Lung microvascular endothelial cell (primary cell): ENCODE measurements at places on chromosomes 3 and 15. TPM values are rescaled to one million over a fixed set of nuclear protein-coding genes. Genes with fewer than 3 reads are reported as not detected.
A peak's percentile ranks its signal among the peaks of the same experiment; 100 is the strongest.

GRCh38 chr3:65524584-65524983, 514.1 kb downstream of the MAGI1 start:
- DNase-seq, result peak; percentile 58

DNA sequence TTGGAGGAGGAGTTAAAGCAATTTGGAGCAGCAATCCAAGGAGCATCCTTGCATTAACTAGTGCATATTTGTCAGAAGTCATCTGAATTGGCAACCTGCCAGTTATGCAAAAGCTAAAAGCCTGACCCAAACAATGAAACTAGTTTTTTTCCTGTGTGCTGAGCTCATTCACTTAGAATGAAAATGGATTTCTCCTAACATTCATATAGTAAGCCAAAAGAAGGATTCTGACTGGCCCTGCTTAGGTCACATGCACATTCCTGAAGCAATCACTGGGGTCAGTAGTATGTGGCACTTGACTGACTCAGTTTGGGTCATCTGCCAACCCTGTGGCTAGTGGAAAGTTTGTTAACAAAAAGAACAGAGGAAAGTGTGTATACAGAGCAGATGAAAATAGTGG, 30.5 kb downstream of the OXSM start:
- DNase-seq, result peak; percentile 87

DNA sequence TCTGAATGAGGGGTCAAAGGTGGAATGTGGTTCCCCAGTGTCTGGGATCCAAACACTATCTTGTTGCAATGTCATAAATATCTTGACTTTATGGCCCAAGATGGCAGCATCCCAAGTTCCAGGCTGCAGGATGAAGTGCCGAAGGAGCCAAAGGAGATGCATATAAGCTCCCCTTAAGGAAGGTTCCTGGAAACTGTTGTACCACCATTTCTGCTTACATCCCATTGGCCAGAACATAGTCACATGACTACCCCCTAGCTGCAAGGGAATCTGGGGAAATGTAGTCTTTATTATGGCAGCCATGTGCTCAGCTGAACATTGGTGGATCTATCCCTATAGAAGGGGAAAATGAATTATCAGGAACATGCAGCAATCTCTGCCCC, 54.3 kb downstream of the BDH1 start:
- peak; percentile 51 for DNase-seq

- DNase-seq, result no peak
Observed at GRCh38 chr15:77035584-77035983, 35.3 kb downstream of the TSPAN3 start.

DNA sequence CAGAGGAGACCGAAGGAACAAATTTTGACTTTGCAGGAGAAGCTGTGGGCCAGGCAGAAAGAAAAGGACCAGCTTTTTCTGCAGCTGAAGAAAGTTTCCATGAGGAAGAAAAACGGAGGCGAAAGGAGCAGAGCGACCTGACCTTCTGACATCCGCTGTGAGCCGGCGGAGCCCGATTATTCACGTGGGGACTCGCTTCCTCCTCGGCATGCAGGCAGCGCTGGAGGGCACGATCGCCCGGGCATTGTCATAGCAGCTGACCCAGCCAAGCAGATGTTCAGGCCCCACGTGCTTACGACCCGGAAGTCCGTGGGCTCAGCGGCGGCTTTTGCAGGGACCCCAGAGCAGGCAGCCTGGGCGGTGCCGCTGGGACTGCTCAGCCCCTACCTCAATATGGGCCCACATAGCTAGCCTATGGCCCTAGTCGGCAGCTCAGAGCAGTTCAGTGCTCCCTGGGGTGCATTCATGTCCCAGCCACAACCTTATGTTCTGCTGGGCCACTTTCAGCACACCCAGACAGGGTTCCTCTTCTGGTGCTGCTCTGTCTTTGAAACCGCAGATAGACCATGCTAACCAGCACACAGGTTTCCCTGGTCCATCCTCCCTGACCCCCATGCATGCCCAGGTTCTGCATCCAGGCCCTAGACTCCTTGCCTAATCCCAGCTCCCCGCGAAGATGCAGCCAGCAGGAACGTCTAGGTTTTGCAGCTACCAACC, 10.5 kb upstream of the EIF4A2 start:
- DNase-seq, result peak; percentile 63

DNA sequence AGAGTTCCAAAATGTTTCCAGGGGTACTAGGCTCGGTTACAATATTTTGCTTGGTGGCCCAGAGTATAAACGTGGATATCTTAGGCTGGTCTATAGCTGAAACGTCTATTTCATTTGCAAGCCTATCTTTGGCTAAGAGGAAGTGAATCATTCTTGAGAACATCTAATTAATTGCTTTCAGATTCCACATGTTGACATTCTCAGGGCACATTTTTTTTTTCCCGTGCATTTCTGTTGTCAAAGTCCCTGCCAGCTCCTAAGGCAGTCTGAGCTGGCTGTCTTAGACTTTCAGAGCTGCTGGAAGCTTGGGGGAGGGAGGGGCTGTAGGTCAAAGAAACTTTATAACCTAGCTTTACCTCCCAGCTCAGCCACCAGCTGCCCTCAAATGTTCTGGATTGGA, 23.2 kb upstream of the LAMP3 start:
- peak; percentile 94 for DNase-seq

- no peak for DNase-seq
Observed at GRCh38 chr3:2023959-2024358, 74.7 kb upstream of the CNTN4 start.

DNA sequence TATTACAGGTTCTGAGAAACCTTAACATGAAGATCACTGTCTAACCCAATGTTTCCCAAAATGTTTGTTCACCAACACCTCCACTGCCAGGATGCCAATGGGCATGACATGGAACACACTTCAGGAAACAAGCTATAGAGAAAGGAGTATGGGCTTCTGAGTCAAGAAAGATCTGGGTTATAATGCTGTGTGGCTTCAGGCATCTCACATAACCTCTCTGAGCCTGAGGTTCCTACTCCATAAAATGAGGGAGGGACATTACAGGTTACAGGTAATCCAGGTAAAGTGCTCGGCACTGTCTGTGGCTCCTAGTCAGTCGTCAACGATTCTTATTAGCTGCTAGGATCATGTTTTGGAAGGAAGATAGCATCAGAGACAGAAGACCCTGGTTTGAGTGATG, 126.4 kb upstream of the SMAD3 start:
- no peak for DNase-seq

GRCh38 chr3:189148081-189148507, 23.7 kb upstream of the TPRG1 start:
- DNase-seq, result peak; percentile 63

DNA sequence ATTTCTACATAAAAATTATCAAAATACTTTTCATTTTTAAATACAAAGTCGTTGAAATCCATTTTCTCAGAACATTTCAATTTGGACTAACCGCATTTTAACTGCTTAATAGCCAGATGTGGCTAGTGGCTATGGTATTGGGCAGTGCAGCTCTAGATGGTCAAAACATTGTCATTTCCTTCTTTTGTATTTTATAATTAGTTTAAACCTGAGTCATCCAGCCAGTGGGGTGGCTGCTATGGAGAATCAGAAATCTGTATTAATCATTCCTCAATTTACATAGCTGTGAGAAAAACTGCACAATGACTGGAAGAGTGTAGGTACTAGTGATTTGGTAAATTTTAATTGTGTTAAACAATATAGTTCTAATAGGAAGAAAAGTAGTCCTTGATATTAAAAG, 245.3 kb downstream of the PDZRN3 start:
- DNase-seq, result no peak

GRCh38 chr15:62447742-62448141, 282.7 kb upstream of the C2CD4B start:
- no peak for DNase-seq

The CACNA2D2 gene
- total RNA-seq, result under 0.01 TPM in 1 of 2 replicates, not detected in the other

The SCG3 gene
- under 0.01 and 0.22 TPM in 2 replicates for total RNA-seq

The WDR93 gene
- total RNA-seq, result not detected in 2 replicates

The ALG1L2 gene
- not detected in 2 replicates for total RNA-seq
